ENCODE measurements at places on chromosomes 16 and 17. TPM values are rescaled to one million over a fixed set of nuclear protein-coding genes. Genes with fewer than 3 reads are reported as not detected.

SCARF1 gene
- 0.23 TPM for total RNA-seq

VAT1 gene
- 230 TPM for total RNA-seq

CDH16 gene
- 4.4 TPM for total RNA-seq

TEPSIN gene
- 28.8 TPM for total RNA-seq

PRAC2 gene
- total RNA-seq = not detected

FOXN1 gene
- total RNA-seq = 0.06 TPM

Data from A549 treated with Mapracorat at 1 μM for 4 hours (cell line).